ENCODE measurements at places on chromosomes 7 and 10.

GRCh38 chr10:112852306-112852705, 97.7 kb upstream of the TCF7L2 start:
- DNase-seq, result no peak

GRCh38 chr10:76285515-76285914, 854.1 kb downstream of the LRMDA start:
- DNase-seq, result no peak

DNA sequence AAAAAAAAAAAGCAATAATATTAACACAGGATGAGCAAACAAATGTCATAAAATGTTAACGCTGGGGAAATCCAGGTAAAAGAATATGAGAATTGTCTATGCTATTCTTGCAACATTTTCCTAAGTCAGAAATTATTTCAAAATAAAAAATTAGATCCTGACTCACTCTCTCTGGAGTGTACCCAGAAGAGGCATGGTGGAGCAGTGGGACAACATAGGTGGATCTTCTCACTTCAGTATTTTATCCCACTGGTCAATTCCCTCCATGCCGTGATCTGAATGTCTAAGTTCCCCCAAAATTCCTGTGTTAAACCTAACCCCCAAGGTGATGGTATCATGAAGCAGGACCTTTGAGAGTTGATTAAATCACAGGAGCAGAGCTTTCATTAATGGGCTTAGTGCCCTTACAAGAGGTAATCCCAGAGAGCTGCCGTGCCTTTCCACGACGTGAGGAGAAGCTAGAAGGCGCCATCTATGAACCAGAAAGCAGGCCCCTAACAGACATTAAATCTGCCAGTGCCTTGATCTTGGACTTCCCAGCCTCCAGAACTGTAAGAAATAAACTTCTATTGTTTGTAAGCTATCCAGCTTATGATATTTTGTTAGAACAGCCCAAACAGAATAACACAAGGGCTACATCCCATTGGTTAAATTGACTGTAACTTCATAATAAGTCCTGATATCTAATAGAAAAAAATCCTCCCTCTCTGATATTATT, 35.2 kb downstream of the USP6NL start:
- DNase-seq, result no peak

- no peak for DNase-seq
These were observed 17.7 kb downstream of the LDB1 start for GRCh38 chr10:102102421-102102820.

- no peak for DNase-seq
These were observed 214.4 kb downstream of the CACNA2D1 start for GRCh38 chr7:82229164-82229563.

- no peak for DNase-seq
These were observed 147.2 kb downstream of the TMEM178B start for GRCh38 chr7:141221007-141221612.

DNA sequence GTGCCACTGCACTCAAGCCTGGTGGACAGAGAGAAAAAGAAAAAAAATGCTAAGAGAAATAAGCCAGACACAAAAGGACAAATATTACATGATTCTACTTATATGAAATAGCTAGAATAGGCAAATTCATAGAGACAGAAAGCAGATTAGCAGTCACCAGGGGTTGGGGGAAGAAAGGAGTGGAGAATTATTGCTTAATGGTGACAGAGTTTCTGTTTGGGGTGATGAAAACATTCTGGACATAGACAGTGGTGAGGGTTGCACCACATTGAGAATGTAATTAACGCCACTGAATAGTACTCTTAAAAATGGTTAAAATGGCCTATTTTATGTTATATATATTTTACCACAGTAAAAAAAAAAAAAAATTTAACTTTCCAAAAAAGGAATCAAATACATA, 6.4 kb upstream of the NT5C2 start:
- no peak for DNase-seq

DNA sequence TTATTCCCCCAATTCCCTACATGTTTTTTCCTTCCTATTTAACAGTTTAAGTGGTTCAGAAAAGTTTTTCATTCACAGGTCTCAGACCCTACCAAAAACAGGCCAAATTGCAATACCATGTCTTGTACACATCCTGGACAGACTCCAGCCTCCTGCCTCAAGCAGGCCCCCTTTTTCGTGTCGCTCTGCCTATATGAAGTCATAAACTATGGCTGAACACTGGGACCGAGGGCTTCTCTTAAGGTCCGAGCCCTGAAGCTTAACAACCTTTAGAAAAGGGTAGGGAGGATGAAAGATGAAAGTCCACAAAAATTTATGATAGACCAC, 1.4 kb downstream of the FBXW4 start:
- DNase-seq, result peak; percentile 31

- no peak for DNase-seq
These were observed 201.1 kb upstream of the CCDC6 start for GRCh38 chr10:60107308-60107976.

DNA sequence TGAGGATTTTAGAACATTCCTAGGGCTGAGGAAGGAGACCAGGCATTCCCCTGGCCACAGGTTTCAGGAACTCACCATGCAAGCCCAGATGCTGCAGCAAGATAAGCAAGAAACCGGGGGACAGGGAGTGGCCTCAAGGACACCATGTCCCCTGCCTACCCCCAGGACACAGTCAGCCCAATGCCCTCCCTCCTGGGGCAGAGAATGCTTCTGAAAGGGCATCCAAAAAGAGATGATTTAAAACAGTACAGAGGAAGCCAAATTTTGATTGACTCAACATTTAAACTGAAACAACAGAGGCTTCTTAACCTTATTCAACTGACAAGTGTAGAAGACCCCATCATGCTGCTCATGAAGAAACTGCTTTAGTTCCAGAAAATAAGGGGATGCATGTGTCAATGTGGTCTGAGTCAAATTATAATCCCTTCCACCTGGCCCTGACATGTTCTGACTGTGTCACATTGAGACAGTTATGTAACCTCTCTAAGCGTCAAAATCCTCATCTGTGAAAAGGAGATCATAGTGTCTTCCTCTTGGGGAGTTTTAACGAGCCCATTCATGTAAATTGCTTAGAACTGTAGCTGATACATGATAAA, 60.0 kb downstream of the ICA1 start:
- DNase-seq, result no peak

GRCh38 chr10:61257956-61258496, 195.2 kb downstream of the TMEM26 start:
- no peak for DNase-seq

DNA sequence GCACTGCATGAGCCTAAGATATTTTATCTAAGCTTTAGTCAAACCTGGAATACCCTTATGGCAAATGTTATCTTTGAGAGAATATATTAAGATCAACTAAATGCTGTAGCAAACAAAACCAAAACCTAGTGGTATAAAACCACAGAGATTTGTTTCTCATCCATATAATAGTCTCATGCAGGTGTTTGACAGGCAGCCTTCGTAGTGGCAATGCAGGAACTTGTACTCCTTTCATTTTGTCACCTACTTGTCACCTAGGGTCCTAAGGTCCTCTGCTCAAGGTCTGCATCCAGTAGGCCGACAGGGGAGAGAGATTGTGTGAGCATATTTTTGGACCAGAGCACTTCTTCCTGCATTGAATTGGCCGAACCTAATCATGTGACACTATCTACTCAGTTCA, 352.6 kb downstream of the GPR37 start:
- no peak for DNase-seq

- no peak for DNase-seq
These were observed 3.1 kb downstream of the HNRNPA2B1 start for GRCh38 chr7:26197153-26198115.

DNA sequence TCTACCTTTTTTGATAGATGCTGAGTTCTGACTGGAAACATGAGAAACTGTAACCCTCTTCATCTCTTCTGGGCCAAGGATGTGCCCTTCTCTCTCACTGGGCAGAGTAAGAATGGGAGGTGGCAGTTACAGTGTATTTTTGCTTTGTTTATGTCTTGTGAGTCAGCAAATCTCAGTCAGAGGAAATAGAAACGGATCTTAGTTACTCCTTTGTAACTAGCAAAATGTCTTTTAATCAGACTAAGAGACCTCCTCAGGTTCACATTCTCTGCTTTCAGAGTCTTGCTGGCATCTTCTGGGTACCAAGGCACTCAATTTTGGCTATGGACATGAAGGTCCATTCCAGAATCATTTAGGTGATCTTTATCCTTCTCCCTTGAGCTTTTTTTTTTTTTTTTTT, 70.9 kb downstream of the HHEX start:
- DNase-seq, result no peak

DNA sequence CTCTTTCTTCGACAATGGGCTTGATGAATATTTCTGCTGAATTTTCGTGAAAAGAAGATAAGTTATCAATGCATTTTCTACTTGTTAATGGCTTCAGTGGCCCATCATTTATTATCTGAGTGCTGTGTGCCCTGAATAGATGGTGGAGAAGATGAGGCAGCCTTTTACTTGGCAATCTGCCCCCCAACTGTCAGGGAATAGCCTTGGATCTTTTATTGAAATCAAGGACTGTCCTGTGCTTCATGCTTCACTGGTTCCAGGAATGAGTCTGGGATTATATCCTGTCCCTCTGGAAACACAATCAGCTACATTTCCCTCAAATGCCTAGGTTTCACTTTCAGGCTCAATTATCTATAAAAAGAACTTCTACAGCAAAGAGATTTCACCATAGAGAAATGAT, 75.9 kb upstream of the NXPH1 start:
- no peak for DNase-seq

GRCh38 chr7:68313806-68314205, 1284.5 kb upstream of the AUTS2 start:
- no peak for DNase-seq

DNA sequence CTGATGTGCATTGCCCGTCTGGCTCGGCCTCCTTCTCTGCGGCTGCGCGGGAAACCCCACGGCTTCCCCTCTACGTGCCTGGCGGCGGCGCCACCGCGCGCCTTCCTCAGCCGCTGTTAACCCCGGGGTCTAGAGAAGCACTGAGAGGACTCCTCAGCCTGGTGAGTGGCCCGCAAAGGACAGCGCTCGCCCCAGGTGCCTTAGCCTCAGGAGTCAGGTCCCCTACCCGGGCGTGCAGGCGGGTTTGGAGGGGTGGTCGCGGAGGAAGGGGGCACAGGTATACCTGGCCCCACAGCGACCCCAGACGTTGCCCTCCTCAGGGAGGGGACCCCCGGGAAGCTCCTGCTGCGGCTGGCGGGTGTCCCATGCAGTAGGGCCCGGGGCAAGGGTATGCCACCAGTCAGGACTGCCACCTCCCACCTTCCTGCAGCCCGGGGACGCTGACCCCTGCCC, 51.0 kb downstream of the ARL5B start:
- no peak for DNase-seq

DNA sequence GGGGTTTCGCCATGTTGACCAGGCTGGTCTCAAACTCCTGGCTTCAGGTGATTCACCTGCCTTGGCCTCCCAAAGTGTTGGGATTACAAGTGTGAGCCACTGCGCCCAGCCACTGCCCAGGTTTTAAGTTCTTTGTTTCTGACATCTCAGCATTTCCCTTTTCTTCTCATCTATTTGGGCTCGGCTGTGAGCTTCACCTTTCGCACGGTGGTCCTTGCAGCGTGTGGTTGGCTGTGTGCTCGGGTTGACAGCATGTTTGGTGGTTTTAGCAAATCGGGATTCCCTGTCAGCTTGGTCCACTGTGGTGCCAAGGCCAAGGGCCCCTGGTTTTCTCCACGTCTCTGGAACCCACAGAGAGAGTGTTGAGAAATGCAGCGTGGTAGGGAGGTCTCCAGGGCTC, 138.8 kb downstream of the DNAJB6 start:
- DNase-seq, result no peak

- DNase-seq, result no peak
These were observed 436.8 kb upstream of the IGFBP3 start for GRCh38 chr7:46357851-46358250.

DNA sequence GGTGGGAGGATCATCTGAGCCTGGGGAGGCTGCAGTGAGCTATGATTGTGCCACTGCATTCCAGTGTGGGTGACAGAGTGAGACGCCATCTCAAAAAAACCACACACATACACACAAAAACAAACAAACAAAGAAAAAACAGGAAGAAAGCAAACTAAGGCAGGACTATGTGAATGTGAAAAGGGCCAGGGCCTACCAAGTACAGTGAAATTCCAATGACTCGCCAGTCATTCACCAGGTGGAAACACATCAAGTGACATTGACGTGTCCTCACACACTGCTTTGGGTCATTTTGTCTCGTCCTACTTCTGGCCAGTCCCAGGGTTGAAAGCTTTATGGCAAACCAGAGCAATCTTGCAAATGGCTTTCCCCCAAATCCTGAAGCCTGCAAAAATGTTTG, 79.9 kb downstream of the HIP1 start:
- DNase-seq, result no peak

DNA sequence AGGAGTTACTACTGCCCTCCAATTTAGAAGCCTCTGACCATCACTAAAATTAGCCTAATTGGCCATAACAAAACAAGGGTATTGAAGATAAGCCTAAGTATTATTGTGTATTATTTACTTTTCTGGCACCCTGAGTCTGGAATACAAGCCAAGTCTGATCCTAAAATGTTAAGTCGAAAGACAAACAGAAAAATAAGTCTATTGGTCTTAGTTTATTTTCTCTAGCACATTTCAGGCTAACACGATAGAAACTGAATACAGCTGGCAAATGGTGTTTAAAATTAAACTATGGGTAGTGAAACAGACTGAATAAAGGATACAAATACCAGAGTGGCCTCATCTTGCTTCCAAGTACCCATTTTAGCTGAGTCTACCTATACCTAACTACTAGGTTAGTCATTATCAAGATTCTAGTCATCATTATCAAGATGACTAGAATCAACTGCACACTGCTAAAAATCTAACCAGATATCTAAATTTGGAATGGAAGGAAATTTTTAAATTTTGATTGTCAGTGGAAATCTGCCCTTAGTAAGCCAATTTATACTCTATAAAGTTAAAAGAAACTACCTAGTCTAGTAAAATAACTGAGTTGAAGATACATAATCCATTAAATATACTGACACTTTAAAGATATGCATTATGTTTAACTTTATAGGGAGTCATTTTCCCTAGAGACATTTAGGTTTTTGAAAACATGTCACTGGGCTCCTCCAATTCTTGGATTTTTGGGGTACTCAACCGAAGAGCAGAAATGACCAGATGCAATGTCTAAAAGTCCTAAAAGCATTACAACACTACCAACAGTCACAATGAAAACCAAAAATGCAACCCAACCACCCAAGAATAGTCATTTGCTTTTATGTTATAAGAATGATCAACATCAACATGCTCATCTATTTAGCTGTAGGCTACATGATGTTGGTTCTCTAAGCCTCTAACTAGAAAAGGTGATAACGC, 80.9 kb downstream of the NT5C2 start:
- DNase-seq, result peak; percentile 23

- DNase-seq, result no peak
These were observed 1.1 kb downstream of the FIS1 start for GRCh38 chr7:101243646-101244374.

DNA sequence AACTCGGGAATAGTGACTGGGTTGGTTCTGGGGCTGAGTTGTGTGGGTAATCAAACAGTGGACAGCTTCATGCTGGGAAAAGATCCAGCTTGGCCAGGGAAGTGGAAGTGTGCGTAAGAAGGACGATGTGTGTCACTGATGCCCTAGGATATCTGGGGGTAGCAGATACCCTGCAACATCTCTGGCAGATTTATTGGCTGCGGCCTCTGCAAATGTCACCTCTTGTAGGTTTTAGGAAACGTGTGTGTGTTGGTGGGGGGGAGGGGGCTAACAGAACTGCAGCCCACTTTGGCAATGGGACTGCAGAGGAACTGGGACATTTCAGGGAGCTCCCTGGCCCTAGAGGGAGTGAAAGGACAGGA, 965 bp upstream of the AGAP3 start:
- DNase-seq, result no peak
